ENCODE measurements at places on chromosomes 1 and 21.

DNA sequence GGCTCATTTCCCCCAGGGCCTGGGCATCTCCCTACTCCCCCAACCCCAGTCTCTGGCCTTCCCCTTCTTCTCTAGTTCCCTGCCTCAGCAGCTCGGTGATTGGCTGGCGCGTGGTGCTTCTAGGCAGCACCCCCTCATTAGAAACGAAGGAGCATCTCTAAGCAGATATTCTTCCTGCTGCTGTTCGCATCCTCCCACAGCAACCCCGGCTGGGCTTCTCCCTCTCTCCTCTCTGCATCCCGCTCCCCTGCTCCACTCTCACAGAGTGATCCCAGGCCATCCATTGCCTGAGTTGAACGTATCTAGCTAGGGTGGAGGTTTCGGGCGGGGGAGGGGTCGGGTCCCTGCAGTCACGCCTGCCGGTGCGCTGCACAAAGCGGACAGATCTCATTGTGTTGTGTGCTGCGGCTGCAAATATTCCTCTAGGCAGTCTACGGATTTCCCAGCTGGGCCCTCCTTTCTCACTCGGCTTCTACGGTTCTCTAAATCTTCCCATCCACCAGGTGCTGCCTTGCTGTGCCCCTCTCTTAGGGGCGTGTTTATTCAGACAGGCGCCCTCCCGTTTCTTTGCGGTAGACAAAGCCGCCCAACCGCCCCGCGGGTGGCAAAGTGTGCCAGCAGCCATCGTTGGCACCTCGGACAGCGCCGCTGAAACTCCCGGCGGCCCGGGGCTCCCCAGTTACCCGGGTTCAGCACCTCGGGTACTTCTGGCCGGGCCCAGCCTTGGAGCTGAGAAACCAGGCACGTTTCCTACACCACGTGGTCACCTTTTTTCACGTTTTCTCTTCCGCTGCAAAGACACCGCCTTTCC is 2.2 kb downstream of the CACNA1E start:
- DNase-seq = no peak

GRCh38 chr1:162020150-162020549 is 3.5 kb downstream of the OLFML2B start:
- DNase-seq = no peak

DNA sequence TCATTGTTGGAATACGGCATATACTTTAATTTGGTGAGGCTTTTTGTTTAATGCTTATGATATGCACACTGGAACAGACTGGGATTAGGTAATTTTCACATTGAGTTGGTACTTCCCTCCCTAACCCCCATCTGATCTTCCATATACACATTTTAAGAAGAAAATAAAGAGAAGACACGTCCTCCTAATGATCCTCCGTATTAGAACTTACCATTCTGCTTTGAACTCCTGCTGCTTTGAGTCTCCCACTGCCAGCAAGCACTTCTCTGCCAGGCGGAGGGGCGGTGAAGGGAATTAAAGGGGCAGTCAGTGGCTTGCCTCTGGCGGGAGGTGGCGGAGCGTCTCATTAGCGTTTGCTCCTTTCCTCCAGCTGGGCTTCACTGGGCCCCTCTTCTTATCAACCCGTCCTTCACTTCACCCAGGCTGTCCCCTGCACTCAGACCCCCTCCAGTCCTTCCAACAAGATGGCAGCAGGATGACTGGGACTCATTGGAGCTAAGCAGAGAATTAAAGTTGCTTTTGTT is 433.4 kb downstream of the KIF26B start:
- no peak for DNase-seq

GRCh38 chr1:115642168-115643072 is 650 bp downstream of the VANGL1 start:
- DNase-seq = no peak

- DNase-seq = no peak
Observed at GRCh38 chr1:9009438-9010370, 16.5 kb downstream of the SLC2A7 start.

DNA sequence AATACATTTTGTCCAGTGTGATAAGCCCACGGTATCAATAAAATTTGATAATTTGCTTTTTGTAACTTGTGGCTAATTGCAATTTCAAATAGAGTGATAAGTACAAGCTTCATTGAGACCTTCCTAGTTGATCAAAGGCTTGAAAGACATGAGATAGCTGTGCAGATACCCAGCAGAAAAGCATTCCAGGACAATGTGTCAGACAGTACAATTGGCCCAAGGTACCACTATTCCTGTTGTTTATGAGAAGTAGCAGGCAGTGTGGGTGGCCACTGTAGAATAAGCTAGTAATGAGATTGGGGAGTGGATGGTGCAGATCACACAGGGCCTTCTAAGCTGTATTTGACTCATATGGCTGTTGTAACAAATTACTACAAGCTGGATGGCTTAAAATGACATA is 182.2 kb downstream of the AMY1C start:
- DNase-seq = no peak

DNA sequence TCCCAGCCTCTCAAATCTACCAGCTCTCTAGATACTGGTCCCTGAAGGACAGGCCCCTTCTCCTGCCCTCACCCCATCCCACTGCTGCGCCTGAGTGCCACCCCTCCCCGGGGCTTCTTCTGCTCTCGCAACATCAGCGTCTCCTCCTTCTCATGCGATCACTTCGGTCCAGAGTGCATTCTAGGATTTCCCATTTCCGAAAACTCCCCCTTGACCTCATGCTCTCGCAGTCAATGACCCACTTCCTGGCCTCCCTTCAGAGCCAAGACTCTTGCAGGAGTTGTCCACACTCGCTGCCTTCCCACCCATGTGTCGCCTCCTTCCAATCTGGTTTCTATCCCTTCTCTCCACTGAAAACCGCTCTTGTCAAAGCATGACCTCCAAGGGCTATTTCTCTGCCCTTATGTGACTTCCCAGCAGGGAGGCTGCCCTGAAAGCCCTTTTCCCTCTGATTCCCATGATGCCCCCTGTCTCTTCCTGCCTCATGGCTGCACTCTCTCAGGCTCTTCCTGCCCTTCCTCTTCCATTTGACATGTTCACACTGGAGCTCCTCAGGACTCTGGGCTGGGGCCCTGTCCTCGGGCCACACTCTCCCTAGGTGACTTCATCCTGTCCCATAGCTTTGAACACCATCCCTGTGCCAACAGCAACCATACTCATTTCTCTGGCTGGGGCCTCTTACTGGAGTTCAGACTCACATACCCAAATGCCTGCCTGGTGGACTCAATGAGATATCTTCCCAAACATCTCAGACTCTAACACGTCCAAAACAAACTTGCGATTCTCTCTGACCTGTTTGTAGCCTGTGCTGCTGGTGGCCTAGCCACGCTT is 46.0 kb downstream of the LDLRAD2 start:
- DNase-seq = no peak

- no peak for DNase-seq
Observed at GRCh38 chr1:204174958-204175357, 8.8 kb upstream of the REN start.

- no peak for DNase-seq
Observed at GRCh38 chr1:30844631-30845030, 63.9 kb downstream of the SDC3 start.

Measured in activated CD8-positive, alpha-beta memory T cell treated with anti-CD3 and anti-CD28 coated beads for 48 hours (primary cell).